Right kidney (tissue), 9 donors: ENCODE measurements at places on chromosomes 16 and 17.

- no peak for DNase-seq
Observed at GRCh38 chr17:17778308-17779014, 58.3 kb downstream of the SREBF1 start.

GRCh38 chr17:20896153-20896649, 146.6 kb downstream of the USP22 start:
- DNase-seq, result no peak

DNA sequence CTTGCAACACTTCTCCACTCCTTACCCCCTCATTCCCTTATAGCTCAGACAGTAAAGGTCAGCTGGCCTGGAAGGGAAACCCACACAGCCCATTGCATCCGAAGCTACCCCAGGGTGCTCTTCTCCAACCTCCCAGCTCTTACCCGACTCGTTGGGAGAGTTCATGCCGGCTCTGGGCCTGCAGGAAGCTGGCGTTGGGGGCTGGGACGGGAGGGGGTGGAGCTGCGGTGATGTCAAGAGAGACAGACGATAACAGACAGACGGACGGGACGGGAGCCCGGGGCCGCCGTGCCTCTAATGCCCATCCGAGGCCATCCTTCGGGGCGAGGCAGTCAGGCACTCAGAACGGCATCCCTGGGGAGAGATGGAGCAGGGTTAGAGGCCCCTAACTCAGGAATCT, 6.1 kb downstream of the HDAC5 start:
- no peak for DNase-seq

DNA sequence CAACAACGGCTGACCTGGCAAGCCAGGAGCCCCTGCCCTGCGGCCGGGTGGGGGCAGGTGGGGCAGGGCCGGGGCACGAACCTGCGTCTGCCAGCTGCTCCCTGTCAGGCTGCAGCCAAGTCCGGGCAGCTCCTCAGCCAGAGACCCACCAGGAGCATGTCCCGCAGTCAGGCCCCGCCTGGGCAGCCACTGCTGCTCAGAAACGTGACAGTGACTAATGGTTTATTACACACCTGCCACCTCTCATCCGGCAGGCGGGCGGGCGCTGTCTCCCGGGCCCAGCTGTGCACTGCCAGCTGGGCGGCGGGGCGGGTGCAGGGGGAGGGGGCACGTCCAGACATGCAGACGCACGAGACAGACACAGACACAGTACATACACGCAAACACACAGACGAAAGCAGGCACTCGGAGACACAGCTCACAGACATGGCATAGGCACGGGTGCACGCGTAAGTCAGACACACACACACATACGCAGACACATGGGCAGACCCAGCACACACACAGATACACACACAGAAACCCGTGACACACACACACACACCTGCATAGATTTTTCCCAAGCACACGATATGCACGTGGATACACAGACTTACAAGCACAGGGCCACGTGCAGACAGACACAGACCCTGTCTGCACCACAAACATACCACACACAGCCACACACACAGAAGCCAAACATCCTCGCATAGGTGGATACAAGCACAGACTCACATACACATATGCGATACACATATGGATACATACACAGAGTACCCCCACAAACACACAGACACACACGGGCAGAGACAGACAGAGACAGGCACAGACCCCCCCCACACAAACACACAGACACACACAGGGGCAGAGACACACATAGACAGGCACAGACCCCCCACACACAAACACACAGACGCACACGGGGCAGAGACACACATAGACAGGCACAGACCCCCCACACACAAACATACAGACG, 248.3 kb upstream of the CIBAR2 start:
- DNase-seq, result peak; percentile 43

DNA sequence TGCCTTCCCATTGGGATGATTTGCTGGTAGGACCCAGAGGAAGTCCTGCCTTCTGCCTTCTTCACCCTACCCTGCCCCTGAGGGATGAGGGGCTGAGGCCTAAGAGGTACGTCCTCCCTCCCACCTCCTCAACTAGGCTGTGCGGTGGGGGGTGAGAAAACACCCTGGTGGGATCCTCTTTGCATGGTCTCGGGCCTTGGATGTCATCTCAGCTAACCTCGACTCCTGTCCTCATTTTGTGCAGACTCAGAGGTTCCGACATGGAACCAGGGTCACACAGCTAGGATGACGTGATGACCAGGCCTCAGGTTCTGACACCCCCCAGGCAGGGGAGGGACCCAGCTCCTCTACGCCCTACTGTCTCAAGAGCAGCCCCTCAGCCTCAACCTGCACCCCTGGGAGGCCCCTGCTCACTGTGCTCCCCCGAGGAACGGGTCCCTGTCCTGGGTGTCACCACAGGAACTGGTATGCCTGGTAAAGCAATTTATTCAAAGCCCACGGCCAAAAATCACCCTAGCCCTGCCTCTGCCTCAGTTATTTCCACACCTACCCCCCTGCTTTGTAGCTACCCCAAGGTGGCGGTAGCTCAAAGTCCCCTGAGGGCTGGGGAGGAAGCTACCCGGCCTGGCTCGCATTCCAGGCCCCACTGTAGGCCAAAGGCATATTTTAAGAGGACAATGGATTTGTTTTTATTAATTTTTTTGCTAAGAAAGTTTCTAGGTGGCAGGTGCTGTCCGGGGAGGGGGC, 17.5 kb downstream of the UNC13D start:
- no peak for DNase-seq

GRCh38 chr16:47230296-47230695, 86.6 kb upstream of the NETO2 start:
- DNase-seq, result no peak

DNA sequence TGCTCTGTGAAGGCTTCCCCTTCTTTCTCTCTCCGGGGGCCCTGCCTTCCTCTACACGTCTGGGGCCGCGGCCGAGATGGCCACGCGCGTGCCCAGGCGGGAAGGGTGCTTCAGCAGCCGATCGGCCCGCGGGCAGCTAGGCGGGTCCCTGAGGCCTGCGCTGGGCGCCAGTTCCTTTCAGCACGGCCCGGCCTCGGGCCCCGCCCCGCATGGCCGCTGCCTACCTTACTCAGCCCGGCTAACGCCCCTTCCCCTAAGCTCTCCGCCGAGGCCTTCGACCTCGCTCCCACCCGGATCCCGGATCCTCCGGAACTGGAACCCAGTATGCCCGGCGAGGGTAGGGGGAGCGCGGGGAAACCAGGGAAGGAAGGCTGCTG, 335 bp downstream of the TMEM11 start:
- DNase-seq, result peak; percentile 90

GRCh38 chr17:17328251-17328650, 25.1 kb downstream of the NT5M start:
- no peak for DNase-seq

- peak; percentile 18 for DNase-seq
Observed at GRCh38 chr16:11201498-11202259, 54.3 kb downstream of the SOCS1 start.

DNA sequence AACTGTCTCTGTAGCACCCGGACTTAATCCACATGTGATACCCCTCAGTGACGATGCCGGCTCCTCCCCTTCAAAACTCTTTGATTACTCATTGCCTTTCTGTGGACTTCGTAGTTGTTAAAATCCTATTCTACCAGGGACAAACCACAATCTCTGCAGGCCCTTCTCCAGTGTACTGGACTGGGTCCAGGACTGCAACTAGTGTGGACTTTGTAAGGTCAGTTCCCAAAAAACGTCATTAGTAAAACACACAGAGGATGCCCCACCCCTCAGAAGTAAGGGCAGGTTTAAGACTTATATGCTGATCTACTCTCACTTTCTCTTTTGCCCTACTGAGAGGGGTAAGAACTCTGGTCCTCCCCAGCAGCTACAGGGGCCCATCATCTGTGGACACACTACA, 10.5 kb upstream of the NUDT7 start:
- no peak for DNase-seq

GRCh38 chr17:14525551-14526455, 224.9 kb downstream of the HS3ST3B1 start:
- DNase-seq, result no peak

- DNase-seq, result no peak
Observed at GRCh38 chr16:80807906-80808305, 3.5 kb upstream of the CDYL2 start.

DNA sequence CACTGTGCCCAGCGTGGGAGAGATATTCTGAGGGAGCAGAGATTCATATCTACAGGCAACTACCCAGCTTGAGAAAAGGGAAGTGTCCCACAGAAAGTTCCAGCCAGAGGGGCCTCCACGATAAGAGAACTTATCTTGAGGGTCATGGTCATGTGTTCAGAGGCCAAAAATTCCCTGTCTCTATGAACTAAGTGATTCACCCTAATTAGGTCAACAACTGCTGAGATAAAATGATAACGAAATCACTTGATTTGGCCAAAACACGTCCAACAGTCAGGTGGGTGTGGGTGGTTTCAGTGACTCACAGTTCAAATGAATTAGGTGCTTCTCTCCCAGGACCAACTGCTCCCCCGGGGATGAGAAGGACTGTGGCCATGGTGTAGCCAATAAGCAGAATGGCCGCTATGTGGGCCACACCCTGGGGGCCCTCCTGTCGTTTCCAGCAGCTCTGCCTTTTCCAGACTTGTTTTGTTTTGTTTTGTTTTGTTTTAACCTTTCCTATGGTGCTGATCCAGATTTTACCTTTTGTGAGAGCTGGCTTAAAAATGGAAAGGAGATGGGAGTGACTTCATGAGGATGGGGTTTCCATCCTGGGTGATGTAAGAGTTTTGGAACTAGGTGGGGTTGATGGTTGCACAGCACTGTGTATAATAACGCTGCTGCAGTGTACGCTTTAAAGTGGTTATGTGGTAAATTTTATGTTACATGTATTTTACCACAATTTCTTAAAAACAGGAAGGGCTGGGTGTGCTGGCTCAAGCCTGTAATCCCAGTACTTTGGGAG, 8.7 kb downstream of the DNAI2 start:
- DNase-seq, result no peak

- DNase-seq, result peak; percentile 39
Observed at GRCh38 chr16:22191532-22192260, 14.4 kb upstream of the EEF2K start.

- DNase-seq, result no peak
Observed at GRCh38 chr16:15542734-15543347, 100.1 kb downstream of the MARF1 start.

GRCh38 chr16:79562166-79562823, 38.2 kb downstream of the MAF start:
- no peak for DNase-seq

GRCh38 chr17:50966163-50966666, 100.1 kb upstream of the TOB1 start:
- no peak for DNase-seq

DNA sequence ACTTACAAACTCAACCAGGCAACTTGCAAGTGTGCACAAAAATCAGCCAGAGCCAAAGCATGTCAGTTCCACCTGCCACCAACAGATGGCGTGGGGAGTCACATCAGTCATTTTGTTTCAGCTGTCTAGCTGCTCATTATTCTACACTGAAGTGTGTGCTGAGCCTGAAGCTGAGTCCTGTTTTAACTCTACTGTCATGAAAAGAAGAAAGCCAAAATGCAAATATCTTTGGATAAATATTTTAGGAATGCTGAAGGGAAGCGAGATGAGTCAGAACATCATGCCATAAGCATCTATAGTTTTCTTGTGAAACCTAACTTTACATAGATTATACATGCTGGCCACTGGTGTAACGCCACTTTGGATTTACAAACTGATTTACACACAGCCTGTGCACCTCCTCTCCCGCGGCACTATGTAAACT, 172.6 kb downstream of the CDK5R1 start:
- peak; percentile 49 for DNase-seq

DNA sequence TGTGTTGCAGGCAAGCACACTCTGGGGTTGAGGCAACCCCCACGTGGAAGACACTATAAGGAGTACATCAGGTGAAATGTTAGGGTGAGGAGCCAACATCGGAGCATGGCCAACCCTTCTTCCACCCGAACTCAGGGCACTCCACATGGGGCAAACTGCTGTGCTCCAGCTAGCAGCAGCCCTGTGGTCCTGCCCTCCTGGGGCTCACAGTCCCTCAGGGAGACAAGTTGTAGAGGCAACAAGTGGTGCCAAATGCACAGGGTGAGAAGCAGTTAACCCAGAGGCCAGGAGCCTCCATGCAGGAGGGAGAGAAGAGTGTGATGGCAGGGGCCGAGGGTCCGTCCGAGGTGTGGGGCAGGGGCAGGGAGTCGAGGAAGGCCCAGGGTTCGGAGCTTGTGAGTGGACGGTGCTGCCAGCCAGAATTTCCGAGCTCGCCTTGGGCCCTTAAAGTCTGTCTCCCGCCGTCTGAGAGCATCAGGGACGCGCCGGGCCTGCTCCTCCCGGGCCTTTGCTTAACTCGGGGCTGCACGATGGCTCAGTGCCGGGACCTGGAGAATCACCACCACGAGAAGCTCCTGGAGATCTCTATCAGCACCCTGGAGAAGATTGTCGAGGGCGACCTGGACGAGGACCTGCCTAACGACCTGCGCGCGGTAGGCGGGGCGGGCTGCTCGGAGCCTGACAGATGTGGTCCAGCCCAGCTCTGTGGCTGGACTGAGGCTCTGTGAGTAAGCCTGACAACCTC, 32.3 kb downstream of the ATPAF2 start:
- DNase-seq, result no peak

DNA sequence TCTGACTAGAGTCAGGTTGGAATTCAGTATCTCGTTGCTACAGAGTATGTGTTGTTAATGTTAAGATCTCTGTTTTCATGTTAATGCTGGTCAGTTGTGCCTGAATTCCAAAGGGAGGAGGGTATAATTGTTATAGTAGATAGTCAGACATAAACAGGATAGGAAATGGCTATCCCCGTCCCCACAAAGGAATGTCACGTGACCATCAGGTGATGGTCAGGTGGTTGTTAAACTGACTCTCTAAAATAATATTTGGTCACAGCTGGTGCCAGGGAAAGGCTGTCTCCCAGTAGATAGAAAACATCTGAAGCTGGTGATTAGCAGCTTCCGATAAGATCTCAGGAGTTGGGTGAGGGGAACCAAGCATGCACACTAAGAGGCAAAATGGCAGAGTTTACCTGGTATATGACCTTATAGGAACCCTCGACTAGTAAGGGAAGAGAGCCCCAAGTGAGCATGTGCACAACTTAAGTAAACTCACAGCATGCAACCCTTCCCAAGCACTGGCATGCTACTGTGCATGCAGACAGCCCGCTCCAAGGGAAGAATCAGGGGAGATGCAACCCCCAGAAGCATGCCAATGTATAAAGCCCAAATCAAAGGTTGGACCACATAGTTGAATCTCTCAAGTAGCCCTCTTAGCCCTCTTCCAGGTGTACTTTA, 27.4 kb upstream of the SLC6A2 start:
- no peak for DNase-seq

DNA sequence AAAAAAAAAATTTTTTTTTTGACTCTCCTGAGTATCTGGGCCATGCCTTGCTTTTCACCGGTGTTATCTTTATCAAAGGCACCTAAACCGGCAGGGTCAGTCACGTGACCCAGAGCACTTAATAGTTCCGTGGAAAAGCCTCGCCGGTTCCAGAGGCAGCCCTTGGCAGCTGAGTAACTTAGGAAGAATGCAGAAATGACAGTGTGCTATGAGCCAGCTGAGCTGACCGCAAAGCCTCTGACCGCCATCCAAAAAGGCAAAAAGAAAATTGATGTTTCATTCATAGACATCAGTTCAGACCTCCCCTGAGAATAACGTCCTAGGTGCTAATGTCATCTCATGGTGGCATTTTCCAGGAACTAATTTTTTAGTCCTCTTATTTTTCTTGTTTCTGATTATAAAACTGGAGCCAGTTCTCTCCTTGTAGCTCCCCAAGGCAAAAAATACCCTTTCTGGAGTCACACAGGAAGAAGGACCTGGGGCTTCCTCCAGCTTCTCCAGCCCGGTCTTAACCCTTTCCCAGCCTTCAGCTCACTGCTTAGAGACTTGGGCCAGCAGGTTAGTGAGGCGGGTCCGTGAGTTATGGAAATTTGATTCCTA, 122.6 kb downstream of the SOCS1 start:
- peak; percentile 40 for DNase-seq

GRCh38 chr16:65122724-65123395, 997 bp upstream of the CDH11 start:
- no peak for DNase-seq

GRCh38 chr17:18980682-18981334, 23.8 kb downstream of the FAM83G start:
- peak; percentile 49 for DNase-seq
